Frontal cortex (tissue), 4 donors: ENCODE measurements at places on chromosomes 2 and 18.

GRCh38 chr2:191791953-191792560 lies 54.8 kb downstream of the CAVIN2 start:
- no peak for DNase-seq

- no peak for DNase-seq
Measured at GRCh38 chr2:226483745-226484619, 315.6 kb downstream of the IRS1 start.

DNA sequence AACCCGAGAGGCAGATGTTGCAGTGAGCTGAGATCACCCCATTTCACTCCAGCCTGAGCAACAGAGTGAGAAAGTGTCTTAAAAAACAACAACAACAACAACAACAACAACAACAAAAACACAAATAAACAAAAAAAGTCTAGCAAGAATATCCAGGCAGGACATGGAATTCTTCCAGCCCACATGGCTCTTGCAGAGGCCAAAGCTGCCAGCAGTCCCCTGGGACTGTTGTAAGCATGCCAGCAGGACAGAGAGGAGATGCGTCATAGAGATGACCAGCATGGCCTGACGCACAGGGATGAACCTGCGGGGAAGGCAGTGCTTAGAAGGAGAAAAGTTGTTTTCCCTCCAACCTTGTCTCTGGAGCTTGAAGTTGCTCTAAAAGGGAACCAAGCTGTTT lies 182.3 kb upstream of the PGAP1 start:
- DNase-seq: peak; percentile 20

GRCh38 chr18:36352384-36352783 lies 54.9 kb downstream of the FHOD3 start:
- DNase-seq: no peak

GRCh38 chr2:83686863-83687262 lies 772.2 kb downstream of the SUCLG1 start:
- peak; percentile 14 for DNase-seq

GRCh38 chr2:10980886-10981425 lies 69.2 kb downstream of the KCNF1 start:
- DNase-seq: no peak

DNA sequence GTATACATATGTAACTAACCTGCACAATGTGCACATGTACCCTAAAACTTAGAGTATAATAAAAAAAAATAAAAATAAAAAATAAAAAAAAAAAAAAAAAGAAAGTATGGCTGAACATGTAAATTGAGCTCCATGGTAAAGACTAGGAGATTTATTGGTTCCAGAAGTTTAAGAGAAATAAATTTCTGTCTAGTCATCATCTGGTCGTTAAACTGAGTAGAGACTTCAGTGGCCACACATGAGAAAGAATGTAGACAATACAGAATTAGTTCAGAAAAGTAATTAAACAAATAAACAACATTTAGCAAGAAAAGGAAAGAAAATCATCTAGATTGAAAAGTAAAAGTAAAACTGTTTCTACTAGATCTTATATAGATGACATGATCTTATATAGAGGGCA lies 12.4 kb upstream of the KCNE4 start:
- DNase-seq: no peak
